Renal pelvis (tissue), 12 donors: ENCODE measurements at places on chromosomes 5 and 9.
A peak's percentile ranks its signal among the peaks of the same experiment; 100 is the strongest.

- no peak for DNase-seq
Measured at GRCh38 chr5:169549453-169550100, 34.0 kb upstream of the SPDL1 start.

GRCh38 chr5:73853091-73853490 lies 227.1 kb downstream of the ARHGEF28 start:
- no peak for DNase-seq

- DNase-seq: peak; percentile 15
Measured at GRCh38 chr5:126718236-126718868, 58.6 kb upstream of the LMNB1 start.

GRCh38 chr9:124880501-124880900 lies 18.6 kb downstream of the ARPC5L start:
- DNase-seq: no peak

DNA sequence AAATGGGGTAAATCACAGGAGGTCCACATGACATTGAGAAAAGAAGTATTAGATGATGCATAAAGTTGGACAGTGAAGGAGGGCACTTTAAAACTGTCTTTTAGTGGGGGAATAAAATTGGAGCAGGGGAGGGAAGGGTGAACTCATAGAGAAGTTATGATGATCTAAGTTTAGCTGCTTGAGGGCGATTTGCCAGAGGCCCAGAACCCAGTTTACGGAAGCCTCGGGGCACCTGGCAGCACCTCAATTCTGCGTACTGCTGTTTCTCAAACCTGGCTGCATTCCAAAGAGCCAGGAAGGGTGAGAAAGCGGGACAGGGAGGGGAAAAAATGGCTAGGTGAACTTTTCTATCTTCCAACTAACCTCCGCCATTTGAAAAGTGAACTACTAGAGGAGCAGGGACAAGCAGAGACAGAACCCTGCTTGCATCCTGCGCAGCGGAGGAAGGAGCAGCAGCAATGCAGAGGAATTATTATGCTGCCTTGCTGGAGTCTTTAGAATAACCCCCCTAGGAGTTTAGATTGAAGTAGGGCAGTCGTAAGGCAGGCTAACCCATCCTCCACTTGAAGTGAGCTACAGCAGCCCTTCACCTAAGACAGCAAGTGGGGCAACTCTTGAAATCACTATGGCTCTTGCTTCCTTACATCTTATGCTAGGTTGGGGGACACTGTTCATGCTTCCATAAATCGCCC lies 316.8 kb downstream of the BRINP1 start:
- no peak for DNase-seq

GRCh38 chr5:34655354-34655991 lies 655 bp upstream of the RAI14 start:
- DNase-seq: peak; percentile 86

DNA sequence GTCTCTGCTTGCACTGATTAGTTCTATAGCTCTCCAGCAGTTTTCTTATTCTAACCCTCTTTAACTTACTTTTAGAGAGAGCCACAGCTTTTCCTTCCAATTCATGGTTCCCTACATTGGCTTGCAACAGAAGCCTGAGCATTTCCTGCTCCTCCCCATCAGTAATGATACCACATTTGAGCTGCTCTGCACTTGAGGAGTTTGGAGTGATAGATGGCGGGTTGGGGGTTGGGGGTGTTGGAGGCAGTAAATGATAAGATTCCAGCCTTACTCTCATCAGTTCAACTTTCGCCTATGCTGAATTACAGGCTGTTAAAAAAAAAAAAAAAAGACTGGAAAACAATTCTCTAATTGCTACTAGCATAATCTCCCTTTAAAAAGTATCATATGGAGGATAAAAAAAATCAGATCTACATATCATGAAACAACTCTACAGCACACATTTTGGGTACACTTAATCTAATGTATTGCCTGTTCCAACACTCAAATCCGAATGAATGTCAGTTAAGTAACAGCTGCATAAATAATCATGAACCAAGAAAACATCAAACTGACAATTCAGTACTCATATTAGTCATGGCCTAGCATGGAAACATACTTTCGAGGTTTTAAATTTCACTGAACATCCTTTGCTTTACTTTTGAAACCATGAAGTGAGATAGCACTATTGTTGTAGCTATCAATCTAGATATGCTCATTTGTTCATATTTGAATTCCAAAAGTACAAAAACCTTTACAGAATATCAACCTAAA lies 224.7 kb downstream of the NFIB start:
- no peak for DNase-seq

- DNase-seq: no peak
Measured at GRCh38 chr9:113659740-113660139, 196.2 kb downstream of the RGS3 start.

- DNase-seq: no peak
Measured at GRCh38 chr5:97049175-97049574, 93.2 kb downstream of the LIX1 start.

DNA sequence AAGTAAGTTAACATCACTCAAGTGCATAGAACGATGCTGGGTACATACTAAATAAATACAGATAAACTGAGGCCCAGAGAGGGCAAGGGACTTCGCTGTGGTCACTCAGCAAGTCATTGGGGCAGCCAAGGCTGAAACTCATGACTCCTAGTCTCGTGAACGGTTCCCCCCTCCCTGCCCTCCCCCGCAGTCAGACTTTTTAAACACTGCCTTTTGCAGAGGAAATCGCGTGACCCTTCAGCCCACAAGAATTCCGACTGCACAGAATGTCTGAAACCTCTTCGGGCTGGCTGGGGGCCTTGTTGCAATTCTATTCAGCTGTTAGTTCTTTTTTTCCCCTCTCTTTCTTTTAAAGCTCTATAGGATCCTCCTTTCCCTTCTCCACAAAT lies 28.1 kb downstream of the NEK6 start:
- peak; percentile 76 for DNase-seq

- no peak for DNase-seq
Measured at GRCh38 chr5:107979900-107980299, 309.2 kb upstream of the EFNA5 start.

GRCh38 chr5:146388386-146388785 lies 49.7 kb downstream of the POU4F3 start:
- no peak for DNase-seq

DNA sequence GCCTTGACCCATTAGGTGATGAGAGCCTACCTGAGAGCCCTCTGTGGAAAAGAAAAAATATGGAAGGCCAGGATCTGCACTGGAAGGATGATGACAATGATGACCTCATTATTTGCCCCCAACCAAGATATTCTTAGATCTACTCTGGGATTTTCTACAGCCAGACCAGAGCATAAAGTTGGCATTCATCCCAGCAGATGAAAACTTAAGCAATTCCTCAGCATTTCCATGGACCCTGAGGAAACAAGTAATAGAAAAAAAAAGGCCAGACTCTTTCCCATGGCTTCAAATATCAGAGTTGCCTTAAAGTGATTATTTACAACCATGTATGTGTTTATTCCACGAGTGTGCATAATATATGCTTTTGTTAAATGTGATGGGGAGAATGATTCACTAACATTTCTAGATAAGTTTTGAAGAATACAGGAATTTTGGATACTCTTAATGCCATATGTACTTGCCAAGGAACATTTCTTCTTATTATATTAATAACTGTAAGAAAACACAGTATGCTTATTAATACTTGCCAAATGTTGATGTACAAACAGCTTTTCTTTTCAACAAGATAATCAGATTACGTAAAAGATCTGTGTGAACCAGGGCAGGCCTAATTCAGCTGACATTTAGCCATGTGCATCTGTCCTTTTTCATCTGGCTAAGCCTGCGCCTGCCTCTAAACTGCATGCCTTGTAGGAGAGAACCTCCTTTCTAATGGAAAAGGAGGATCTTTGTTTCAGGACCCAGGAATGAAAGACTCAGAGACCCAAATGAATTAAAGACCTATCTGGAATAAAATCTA lies 94.8 kb downstream of the ARRDC3 start:
- no peak for DNase-seq

DNA sequence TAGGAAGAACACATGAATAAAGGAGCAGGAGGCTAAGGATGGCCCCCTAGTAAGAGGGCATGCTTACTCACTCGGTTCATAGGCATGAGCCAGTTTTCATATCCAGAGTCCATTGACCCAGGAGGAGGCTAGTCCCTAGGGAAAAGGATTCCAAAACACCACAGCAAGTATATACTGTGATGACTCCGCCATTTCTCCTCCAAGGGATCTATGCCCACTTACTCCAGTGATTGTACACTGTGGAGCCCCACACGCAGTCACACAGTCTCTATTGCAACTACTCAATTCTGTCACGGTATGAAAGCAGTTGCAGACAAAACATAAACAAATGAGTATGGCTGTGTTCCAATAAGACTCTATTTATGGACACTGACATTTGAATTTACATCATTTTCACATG lies 117.7 kb upstream of the ALDH1B1 start:
- no peak for DNase-seq

- no peak for DNase-seq
Measured at GRCh38 chr5:174010365-174010764, 21.4 kb downstream of the C5orf47 start.

DNA sequence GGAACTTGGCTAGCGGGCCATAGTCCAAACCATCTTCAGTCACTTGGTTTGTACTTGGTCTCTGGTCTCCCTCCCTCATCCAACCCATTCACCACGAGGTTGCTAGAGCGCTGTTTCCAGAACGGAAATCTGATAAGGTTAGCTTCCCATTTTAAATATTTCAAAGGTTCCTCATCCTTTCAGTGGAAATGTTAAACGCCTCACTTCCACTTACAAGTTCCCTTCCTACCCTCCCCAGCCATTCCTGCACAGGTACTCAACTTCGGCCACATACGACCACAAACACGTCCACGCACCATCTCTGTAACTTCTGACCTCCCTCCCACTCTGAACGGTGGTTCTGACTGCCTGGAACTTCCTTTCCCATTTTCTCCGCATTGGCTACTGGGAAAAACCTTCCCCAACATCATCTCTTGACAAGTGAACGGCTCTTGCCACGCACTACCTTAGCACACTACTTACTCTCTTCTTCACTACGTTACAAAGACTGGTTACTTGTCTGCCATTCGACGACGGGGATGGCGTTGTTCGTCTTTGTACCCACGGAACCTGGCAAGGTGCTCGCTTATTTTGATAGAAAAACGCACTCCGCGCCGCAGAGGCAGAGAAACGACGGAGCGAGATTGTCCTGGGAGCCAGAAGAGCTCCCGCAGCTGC lies 629 bp downstream of the CCNH start:
- DNase-seq: peak; percentile 34

GRCh38 chr5:33531824-33532223 lies 91.1 kb downstream of the TARS1 start:
- no peak for DNase-seq

DNA sequence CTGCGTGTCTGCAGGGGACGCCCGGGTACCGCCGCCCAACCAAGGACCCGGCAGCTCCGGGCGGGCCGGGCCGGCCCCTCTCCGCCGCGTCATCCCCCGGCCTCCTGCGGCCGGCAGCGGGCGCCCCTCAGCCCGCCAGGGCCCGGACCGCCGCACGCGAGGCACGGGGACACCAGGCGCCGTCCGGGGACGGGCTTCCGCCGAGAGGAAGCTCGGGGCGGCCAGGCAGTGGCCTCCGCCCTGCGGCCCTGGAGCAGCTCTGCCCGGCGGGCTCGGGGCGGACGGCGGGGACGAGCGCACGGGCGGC lies 373 bp downstream of the FBXW5 start:
- DNase-seq: no peak

DNA sequence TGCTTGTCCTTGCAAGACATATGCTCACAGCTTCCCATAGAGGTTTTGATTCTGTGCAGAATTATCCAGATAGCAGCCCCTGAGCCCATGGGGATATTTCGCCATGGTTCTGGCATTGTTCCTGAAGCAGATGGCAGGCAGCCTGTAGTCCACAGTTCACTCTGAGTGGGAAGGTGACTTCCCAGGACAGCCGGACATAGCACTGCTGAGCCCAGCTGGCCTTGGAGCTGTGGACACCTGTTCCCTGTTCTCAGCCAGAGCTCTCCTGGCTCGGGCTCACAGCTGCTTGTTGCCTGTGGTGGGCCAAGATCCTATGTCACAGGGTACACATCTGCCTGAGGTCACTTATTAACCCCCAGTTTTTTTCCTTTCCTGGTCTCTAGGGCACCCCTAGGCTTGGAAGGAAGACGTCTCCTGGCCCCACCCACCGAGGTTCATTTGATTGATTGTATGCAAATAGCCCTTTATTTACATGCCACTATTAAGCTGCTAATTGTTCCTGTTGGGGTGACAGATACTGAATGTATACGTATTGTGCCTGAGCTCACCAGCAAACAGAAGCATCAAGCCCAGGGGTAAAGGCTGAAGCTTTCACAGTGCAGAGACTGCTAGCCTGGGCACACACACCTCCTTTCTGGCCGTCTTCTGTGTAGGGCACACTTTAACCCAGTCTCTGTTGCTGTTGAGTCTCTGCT lies 96.6 kb upstream of the DMRT1 start:
- DNase-seq: no peak

DNA sequence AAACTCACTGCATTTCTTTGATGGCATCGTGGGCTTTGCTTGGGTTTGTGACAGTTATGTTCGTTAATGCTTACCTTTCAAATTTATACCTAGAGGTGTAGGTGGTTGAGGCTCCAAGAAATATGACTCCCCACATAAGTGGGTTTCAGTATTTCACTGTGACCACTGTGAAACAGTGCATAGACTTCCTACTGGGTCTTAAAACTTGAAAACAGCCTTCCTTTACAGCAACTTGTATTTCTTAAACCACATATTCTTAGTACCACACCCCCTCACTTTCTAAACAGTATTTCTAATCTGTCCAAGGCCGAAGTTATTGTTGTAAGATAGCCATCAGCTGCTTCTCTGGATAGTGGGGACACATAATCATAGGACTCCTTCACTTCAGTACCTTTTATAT lies 48.3 kb downstream of the TMEFF1 start:
- DNase-seq: no peak

DNA sequence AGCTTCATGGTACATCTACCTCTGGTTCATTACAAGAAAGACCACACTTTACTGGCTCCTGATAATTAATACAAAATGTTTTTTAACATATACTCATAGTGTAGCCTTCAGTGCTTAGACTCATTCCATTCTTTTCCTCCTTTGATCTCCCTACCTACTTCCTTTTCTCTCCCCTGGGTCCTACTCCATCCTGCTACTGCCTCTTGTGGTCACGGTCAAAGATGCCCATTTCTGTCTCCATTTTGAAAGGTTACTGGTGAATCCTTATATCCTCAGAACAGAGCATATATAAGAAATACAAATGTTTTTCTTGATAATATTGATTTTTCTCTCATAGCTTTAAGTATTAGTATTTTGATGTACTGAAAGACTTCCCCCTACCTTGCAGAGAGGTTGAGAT lies 375.9 kb downstream of the ARRDC3 start:
- DNase-seq: no peak

- no peak for DNase-seq
Measured at GRCh38 chr5:52707616-52708015, 80.1 kb upstream of the ITGA1 start.
